ENCODE measurements at places on chromosomes 16 and 17.
A peak's percentile ranks its signal among the peaks of the same experiment; 100 is the strongest.

- DNase-seq = peak; percentile 66
Measured at GRCh38 chr16:86975445-86975844, 341.7 kb downstream of the C16orf95 start.

DNA sequence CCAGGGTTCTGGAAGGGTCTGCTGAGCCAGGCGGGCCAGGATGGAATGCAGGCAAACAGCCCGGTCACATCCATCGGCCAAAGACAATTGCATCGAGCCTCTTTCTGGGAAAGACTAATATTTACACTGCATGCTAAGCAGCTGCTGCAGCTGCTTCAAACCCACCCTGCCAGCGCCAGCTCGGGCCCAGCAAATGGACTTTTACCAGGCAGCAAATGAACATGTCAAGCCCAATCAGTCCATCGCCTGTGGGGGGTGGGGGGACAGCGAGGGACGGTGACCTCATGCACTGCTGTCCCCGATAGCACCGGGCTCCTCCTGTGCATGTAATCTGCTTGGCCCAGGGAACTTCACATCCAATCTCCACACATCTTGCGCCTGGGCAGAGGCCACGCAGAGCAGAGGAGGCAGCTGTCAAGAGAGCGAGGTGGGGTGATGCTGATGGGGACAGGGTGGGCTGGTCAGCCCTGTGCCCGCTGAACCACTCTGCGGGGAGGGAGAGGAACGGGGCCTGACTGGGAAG, 39.4 kb upstream of the CDH5 start:
- DNase-seq = peak; percentile 60

- DNase-seq = peak; percentile 79
Measured at GRCh38 chr17:50272711-50273653, 1.3 kb upstream of the TMEM92 start.

DNA sequence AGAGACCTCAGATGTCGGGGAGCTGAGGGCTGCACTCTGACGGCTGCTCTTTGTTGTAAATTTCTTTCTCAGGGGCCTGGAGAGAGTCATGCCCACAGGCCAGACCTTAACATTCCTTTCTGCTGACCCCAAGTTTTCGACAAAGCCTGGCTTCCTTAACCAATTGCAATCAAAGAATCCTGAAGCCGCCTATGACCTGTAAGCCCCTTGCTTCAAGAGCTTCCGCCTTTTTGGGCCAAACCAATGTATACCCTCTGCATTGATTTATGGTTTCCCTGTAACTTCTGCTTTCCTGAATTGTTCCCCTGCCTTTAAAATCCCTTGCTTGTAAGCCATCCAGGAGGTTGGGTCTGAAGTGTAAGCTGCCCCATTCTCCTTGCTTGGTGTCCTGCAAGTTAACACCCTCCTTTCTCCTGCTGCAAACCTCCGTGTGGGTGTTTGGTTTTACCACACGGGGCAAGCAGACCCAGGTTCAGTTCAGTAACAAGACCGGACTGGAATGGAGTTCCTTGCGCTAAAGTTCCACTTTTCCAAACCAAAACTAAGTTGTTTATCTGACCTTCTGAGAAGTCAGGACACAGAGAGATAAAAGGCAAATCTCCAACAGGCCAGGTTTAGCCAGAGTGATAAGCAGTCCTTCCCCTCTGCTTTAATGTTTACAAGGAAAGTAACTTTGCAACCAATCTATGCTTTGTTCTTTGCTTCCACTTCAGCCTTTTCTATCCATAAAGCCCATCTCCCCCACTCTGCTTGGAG, 141.6 kb downstream of the KCNJ12 start:
- DNase-seq = no peak

DNA sequence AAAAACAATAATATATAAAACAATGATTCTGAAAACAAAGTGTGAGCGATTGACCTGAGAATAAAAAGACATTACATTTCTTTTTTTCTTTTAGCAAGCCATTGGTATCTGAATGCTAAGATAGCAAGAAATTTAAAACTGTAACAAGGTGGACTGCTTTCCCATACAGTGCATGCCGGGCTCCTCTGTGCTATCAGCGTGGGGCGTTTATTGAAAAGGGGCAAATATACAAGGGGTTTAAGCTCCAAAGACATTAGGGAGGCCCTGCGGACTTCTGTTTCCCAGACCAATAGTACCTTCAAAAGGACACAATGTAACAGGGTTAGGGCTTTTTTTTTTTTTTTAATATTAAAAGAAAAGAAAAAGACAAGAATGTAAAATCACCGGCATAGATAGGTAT, 261.3 kb downstream of the ZFHX3 start:
- no peak for DNase-seq

- DNase-seq = no peak
Measured at GRCh38 chr17:58575511-58575910, 61.1 kb upstream of the MTMR4 start.

DNA sequence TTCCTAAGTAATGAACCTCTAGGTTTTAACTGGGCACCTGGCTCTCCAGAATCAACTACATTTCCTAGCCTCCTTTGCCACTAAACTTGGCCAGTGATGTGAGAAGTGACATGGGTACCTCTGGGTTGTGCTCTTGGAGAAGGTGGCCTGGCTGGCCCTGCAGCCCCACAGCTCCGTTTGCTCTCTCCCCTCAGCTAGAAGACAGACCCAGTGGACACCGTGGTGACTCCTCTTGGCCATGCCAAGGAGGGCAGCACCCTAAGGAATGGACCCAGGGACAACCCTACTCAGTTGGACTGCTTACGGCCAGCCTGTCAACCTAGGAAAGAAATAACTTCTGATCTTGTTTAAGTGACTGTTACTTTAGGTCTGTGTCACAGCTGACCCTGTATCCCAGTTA, 151.4 kb downstream of the TMEM132E start:
- peak; percentile 7 for DNase-seq

GRCh38 chr16:49463529-49463928, 89.9 kb downstream of the C16orf78 start:
- DNase-seq = peak; percentile 63

DNA sequence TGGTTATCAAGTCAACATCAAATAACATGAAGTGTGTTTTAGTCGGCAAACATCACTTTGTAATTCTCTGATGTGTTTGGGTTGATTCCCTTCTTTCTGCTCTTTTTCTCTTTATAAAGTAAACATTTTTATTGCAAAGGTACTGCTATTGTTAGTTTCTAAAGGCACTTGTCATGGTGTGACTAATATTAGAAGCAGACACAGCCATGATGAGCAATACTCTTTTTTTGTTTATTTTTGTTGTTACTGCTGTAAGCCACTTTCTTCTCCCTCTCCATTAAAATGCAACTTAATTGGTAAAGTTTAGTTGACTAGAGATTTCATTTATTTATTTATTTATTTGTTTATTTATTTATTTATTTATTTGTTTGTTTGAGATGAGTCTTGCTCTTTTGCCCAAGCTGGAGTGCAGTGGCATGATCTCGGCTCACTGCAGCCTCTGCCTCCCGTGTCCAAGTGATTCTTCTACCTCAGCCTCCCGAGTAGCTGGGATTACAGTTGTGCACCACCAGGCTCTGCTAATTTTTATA, 424.7 kb downstream of the WWOX start:
- DNase-seq = no peak

Data from kidney (tissue), 22 donors.